ENCODE measurements at places on chromosomes 12 and 14. TPM values are rescaled to one million over a fixed set of nuclear protein-coding genes. Genes with fewer than 3 reads are reported as not detected.

AMHR2 gene
- polyA plus RNA-seq = not detected

- DNase-seq = no peak
Observed at GRCh38 chr14:71122866-71123565, 215.8 kb downstream of the PCNX1 start.

GRCh38 chr12:124242529-124243065 lies 52.3 kb upstream of the RFLNA start:
- DNase-seq = no peak

GRCh38 chr14:96648506-96649326 lies 146.5 kb downstream of the PAPOLA start:
- no peak for DNase-seq

- no peak for DNase-seq
Observed at GRCh38 chr14:67644428-67644827, 24.7 kb downstream of the ARG2 start.

SP1 gene
- 43.3 TPM for polyA plus RNA-seq

GRCh38 chr14:34300882-34301734 lies 160.9 kb downstream of the SPTSSA start:
- peak; percentile 48 for DNase-seq

DNA sequence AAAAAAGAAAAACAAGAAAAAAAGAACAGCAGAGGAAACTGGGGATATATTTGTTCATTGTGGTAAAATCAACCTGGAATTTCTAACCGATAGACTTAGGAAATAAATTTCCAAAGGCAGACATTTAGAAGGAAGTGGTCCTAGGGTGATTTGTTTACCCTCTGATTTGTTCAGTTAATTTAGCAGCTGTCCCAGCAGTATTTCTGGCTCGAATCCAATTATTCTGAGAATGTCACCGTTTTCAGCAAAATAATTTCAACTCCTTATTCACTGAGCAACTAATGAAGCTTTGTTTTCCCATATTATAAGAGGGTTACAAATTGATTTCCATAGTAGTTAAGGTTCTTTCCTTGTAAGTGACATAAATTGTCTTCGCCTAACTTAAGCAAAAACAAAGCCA lies 285.2 kb upstream of the SYT10 start:
- DNase-seq = no peak

- DNase-seq = no peak
Observed at GRCh38 chr12:16515666-16516065, 90.3 kb downstream of the LMO3 start.

DNA sequence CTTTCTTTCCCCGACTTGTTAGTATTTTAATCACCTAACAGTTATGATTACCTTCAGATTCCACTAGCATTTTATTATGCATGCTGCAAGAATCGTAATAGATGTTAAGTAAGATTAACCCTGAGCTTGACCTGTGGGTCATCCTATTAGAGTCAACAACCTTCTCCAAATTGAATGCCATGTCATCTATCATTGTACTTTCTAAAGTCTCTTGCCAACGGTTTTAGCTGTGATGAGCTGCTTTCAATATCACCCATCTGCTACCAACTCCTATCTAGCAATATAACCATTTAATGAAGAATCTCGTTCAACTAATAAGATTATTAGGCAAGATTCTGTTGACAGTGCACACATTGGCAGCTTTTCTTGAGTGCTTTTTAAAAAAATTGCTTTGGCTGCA lies 33.7 kb downstream of the DACT1 start:
- no peak for DNase-seq

DTD2 gene
- polyA plus RNA-seq = 11.5 TPM

GRCh38 chr12:63292471-63293221 lies 141.6 kb upstream of the AVPR1A start:
- no peak for DNase-seq

DPY19L2 gene
- 21.4 TPM for polyA plus RNA-seq

DNA sequence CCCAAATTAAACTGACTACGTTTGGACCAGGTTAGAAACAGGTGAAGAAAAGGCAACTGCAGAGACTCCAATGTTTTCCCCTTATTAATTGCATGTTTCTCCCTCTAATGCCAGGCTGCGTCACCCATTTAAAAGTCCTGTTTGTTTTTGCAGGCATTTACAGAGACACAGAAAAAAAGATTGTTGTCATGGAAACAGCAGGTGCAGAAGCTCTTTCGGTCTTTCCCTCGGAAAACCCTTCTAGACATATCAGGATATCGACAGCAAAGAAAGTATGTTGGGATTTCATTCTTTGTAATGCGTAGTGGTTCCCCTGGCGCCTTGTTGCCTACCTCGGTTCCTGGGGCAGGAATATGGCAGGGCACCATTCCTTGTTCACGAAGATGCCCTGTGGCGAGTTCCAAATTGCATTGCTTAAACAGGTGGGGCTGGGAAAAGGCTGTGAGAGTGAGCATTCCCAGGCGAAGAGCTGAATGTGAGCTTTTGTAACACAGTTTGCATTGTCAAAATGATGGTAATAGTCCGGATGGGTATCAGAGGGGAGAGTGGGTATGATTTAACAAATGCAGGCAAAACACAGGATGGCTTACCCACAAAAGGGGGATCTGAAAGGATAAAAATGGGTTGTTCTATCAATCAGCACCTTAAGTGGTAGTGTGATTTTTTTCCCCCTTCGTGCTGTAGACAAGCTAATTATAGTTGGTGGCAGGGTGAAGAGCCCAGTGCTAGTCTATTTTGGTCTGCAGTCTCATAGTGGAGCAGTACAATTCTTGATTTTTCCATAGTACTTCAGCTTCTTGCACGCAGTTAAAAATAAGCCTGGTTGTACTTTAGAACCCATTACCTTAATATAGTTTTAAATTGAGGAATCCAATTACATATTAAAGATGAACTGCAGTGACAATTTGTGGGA lies 132.4 kb downstream of the GCH1 start:
- DNase-seq = no peak
